Hippocampal formation (tissue), 2 donors: ENCODE measurements at places on chromosomes 2 and 18.

- no peak for DNase-seq
Observed at GRCh38 chr2:10320575-10320931, 17.8 kb downstream of the HPCAL1 start.

GRCh38 chr18:70333757-70334156 lies 44.9 kb downstream of the SOCS6 start:
- no peak for DNase-seq

GRCh38 chr2:37711308-37711731 lies 39.9 kb upstream of the CDC42EP3 start:
- no peak for DNase-seq

GRCh38 chr2:45009928-45010701 lies 863 bp upstream of the SIX2 start:
- no peak for DNase-seq

GRCh38 chr2:61785583-61785982 lies 68.3 kb downstream of the FAM161A start:
- no peak for DNase-seq

DNA sequence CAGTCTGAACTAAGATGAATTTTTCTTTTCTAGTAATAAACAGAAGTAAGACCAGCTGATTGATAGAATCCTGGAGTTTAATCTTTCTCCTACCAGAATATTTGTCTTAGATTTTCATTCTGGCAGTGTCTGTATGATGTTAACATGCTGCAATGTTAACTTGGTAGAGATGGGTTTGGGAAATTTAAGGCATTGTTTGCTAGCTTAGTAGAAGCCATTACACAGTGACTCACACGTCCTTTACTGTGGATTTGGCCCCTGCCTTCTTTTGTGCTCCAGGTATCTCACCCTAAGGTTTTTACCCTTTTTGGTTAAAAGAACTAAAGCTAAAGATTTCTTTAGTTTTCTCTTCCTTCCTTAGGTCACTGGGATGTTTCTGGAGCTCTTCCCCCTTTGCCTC lies 84.1 kb downstream of the SPTBN1 start:
- DNase-seq = no peak
